ENCODE measurements at places on chromosomes 6 and 20.

DNA sequence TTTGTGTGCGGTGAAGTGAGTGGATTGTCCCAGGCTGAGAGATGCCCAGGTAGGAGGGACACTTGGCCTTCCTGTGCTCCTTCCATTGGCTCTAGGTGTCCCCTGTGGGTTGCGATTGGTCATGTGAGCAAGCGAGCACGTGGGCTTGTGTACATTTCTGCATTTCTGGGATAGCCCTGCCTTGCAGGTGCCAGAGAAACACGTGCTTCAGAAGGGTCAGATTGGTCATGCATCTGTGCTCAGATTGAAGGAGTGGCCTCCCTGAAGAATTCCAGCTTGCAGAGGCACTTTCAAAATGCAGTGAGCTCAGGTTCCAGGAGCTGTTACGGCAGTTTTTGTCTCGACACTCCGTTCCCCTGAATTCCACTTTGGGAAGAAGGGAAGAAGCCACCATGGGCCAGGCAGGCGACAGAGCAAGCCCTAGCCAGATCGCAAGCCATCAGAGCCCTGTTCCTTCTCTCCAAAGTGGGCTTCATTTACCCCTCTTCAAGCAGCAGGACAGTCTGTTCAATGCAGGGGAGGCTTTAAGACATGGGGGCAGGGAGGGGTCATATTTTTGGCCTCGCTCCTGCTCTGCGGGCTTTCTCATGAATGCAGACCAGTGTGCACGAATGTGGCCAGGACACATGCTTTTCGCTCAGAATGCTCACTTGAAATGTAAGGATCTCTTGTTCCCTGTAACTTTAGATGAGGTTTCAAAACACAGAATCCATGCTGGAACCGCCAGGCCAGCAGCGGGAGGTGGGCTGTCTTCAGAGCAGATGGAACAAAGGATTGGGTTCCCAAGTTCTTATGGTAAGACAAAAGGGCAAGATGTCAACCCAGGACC lies 78.6 kb upstream of the AKAP12 start:
- no peak for DNase-seq

GRCh38 chr6:37864250-37864649 lies 44.7 kb downstream of the ZFAND3 start:
- DNase-seq, result no peak

DNA sequence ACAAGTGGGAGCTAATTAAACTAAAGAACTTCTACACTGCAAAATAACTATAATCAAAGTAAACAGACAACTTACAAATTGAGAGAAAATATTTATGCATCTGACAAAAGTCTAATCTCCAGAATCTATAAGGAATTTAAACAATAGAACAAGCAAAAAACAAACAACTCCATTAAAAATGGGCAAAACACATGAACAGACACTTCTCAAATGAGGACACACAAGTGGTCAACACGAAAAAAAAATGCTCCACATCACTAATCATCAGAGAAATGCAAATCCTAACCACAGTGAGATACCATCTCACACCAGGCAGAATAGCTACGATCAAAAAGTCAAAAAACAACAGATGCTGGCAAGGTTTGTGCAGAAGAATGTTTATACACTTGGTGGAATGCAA lies 36.2 kb downstream of the STMND1 start:
- DNase-seq, result no peak

DNA sequence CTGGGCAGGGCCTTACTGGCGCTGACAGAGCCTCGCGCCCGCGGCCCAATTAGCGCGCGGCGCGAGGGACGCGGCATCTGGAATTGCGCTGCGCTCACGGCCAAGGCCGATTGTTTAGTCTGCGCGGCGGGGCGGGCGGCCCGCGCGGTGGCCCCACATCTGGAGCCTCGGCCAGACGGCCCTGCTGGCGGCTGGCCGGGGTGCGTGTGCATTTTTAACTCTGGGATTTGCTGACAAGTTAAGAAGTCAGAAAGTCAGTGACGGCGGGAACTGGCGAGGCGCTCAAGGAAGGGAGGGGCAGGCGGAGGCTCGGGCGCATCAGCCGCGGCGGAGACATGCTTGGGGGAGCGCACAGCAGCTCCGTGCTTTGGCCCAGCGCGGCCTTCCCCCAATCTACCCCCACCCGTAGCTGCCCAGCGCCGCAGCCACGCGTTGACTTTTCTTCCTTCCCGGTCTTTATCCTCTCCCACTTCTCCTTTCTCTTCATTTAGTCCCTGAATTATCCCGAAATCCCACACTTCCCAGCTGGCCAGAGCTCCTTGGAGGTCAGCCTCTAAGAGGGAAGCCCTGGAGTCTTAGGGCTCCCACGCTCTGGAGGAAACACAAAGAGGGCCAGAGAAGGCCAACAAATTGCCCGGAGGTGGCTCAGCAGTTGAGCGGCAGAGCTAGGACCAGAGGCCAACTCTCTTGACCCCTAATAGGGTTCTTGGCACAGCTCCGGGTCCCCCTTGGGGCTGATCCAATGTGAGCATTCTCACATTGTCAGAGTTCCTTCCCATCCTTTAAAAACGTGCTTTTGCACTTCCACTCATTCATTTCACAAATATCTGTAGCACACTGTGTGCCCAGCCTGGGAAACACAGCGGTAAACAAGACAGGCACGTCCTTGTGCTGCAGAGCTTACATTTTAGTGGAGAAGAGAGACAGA lies 40.8 kb upstream of the FOXP4 start:
- no peak for DNase-seq

DNA sequence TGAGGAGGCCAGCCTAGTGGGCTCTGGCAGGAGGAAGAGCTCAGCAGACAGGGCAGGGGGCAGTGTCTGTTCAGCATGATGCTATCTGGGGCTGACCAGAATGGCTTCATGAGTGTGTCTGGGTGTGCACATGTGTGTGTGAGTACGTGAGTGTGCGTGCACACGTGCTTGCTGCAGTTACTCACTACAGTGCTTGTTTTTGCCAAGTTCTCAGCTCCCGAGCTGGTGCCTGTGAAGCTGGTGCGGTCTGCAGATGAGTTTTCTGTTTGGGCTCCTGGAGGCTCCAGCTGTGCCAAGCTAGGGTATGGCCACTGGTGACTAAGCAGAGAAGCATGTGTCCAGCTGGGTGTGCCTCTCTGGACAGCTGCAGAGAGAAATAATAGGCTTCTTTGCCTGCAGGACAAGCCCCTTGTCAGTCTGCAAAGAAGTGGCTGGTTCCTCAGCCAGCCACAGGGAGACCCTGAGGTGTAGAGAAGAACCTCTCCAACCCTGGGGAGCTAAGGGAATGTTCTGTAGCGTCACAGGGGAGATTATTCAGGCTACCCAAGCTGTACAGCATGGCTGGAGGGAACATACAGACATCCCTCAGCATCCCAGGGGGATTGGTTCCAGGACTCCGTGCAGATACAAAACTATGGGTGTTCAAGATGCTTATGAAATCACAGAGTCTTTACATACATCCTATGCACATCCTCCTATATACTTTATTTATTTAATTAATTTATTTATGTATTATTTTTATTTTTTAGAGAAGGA lies 40.2 kb upstream of the FAM50B start:
- DNase-seq, result no peak

Measured in bone marrow (tissue), 2 donors.